ENCODE measurements at places on chromosomes 2 and 18. TPM values are rescaled to one million over a fixed set of nuclear protein-coding genes. Genes with fewer than 3 reads are reported as not detected.
A peak's percentile ranks its signal among the peaks of the same experiment; 100 is the strongest.

DNA sequence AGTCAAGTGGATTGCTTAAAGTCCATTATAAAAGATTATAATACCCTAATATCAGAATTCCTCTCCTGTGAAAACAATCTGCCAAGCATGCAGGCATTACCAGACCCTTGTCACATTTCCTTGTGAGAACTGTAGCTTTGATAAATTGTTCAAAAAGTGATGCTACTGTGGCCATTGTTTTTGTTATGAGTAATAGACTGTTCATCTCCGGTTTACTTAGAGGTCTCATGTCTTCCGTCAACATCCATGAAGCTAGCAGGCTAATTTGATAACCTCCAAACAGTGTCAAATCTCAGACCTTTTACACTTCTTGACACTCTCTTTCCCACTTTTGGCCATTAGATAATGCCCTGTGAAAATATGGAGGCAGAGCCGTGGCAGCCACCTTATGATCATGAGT, 342.7 kb downstream of the CPS1 start:
- peak; percentile 43 for DNase-seq

DNA sequence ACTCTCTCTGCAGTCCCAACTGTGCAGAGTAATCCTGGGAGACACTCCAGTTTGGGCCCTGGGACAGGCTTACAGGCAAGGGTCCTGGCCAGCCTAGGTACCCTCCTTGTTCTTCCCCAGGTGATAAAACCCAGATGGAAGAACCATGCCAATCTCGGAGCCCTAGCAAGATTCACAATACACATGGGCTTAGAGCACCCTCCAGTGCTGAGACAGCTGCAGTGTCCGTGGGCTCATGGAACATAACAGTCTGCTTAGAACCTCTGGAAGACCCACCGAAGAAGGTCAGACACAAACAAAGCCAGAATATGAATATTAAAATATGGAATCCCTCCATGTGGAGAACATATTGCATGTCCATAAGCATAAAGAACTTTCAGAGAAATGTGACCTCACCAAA, 568.1 kb downstream of the KCNJ3 start:
- no peak for DNase-seq

- DNase-seq, result peak; percentile 20
Observed at GRCh38 chr2:186717320-186718007, 23.6 kb downstream of the FAM171B start.

DNA sequence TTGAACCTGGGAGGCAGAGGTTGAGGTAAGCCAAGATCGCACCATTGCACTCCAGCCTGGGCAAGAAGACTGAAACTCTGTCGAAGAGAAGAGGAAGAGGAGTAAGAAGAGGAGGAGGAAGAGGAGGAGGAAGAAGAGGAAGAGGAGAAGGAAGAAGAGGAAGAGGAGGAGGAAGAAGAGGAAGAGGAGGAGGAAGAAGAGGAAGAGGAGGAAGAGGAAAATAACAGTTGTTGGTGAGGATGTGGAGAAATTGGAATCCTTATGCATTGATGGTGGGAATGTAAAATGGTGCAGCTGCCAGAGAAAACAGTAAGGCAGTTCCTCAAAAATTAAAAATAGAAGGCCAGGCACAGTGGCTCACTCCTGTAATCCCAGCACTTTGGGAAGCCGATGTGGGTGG, 8.5 kb upstream of the NCL start:
- no peak for DNase-seq

DNA sequence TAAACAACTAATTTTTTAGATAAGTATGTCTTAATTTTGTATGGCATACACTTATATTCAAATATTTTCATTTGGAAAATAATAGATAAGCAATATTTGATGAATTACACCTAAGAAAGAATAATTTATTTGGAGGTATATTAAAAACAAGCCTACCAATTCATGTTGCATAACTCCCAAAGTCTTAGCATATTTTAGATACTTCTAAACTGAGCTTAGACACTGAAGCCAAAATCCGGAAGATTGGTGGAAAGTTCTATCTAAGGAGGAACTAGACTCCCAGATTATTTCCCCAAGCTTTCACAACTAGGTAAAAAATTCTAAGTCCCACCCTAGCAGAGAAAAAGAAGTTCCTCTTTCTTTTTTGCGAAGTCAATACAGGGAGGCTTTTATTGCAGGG, 221.0 kb upstream of the MMADHC start:
- peak; percentile 32 for DNase-seq

DNA sequence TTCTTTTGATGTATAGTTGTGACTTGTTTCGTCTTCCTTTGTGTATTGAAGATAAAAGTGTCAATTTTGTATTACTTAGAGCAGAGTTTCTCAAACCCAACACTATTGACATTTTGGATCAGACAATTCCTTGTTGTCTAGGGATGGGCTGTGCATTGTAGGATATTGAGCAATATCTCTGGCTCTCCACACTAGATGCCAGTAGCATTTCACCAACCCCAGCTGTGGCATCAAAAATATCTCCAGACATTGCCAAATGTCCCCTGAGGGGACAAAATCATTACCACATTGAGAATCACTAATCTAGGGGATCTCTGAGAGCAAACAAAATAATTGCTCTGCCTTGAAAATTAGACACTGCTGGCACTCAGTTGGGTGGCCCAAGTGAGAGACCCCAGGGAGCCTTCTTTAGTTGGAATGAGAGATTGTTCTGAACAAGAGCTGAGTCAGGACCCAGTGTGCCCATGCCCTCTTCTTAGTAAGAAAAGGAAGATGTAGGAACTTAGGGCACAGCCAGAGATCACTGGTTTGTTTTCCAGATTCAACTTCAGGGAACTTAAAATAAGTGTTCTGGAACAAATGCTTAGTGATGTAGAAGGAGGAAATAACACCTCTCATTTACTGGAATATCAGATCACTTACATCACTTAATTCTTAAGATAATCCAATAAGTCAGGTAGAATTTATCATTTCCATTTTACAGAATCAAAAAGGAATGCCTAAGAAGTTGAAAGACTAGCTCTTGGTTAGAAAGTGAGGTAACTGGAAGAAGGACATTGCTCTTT, 466.6 kb upstream of the TNP1 start:
- peak; percentile 29 for DNase-seq

DNA sequence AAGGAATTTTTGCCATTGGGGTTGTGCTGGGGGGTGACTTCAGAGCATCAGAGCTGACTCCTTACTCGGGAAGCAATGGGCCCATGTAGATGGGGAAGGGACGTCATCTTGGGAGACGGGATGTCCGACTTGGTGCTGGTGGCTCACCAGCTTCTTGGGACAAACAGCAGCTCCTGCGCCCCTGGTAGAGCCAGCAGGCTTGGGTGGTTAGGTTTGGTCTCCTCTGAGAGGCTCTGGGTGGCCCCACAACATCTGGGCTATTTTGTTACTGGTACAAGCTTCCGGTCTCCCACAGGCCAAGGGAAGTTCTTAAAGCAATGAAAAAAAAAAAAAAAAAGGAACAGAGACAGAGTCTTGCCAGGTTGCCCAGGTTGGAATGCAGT, 1.8 kb downstream of the NGEF start:
- no peak for DNase-seq

DNA sequence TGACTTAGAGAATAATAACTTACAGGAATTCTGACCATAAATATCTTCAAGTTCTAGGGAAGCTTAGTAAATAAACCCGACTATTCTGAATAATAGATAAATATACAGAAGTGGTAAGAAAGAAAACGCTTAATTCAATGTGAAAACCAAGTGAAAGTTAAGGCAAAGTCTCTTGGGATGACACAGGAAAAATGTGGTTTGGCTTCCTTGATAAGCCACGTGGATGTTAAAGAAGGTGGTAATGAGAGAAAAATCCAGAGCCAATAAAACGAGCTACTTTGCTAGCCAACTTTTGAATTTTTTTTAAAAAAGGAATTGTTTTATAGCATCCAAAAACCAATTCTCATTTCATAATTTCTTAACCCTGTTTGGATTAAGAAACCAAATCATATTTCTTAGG, 166.2 kb upstream of the VRK2 start:
- no peak for DNase-seq

DNA sequence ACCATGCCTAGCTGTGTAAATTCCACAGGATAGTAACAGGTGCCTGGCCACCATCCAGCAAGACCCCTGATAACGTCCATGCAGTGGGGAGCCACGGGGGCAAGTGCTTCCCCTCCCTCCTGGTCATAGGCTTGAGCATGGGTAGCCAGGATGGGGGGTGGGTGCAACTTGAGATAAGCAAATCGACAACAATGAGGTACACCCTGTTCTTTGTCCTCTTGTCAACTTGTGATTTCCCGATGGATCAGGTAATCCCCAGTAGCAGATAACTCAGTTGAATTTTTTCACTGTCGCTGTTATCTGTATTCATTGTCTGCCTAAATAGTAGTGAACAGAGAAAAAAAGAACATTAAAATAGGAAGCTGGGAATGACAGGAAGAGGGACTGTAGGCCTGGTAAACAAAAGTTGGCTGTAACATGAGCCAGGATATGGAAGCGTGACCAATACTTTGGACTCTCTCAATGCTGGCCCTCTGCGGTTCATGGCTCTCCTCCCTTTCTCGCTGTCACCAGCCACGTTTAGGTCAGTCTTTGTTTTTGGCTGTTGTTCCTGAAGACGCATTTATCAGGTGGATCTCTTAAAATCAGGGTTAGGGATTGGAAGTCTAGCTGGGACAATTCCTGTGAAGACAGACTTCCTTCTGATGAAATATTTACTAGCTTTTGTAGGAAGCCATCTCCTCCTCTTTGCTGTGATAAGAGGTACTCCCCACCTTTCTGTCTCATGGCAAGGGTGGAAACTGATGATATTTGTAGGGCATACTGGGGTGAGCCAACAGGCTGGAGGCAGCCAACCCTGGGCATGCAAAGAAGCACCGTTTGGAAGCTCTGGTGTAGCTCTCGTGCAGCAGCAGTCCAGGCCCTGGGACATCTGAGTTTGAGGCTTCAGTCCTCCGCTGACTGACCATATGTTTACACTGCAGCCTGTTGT, 42.4 kb downstream of the TCF7L1 start:
- peak; percentile 54 for DNase-seq

DNA sequence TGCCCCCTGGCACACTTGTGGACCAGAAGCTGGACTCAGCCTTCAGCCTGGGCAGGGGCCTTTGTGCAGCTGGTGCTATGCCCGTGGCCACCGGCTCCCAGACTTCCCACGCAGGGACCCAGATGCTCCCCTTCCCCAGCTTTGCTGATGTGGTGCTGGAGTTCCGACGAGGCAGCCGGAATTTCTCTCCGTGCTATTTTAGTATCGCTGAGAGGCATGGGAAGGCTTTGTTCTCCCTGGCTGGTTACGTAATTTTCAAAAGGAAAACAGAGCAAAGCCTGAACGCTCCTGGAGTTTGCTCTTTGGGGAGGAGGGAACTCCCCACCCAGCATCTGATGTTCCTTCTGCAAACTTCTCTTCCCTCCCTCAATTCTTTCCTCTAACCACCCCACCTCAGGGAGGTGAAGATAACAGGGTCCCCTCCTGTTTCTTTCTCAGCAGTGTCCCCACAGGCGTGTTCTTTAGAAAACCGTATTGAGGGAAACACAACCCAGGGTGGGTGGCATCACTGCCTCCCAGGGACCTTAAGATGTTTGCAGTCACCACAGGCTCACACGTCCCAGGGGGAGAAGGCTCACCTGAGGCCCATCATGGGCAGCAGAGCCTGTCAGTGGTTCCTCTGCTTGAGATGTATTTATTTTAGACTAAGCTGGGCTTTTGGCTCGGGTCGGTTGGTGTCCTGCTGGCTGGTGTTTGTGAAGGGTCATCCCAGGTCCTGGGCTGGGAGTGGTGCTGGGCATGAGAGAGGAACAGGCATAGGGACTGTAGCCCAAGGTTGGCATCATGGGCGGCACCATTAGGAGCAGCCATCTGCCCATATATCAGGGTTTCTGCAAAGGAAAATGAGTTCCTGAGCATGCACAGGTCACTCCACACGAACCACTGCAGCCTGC, 95.0 kb downstream of the MAPK4 start:
- no peak for DNase-seq

DNA sequence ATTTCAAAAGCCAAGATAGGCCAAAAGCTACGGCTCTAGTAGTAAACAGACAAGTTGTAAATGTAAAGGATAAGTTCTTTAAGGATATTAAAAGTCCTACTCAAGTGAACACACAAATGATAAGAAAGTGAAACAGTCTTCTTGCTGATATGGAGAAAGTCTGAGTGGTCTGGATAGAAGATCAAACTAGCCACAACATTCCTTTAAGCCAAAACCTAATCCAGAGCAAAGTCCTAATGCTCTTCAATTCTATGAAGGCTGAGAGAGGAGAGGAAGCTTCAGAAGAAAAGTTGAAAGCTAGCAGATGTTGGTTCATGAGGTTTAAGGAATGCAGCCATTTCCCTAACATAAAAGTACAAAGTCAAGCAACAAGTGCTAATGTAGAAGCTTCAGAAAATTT, 111.7 kb upstream of the ZEB2 start:
- DNase-seq, result no peak

DNA sequence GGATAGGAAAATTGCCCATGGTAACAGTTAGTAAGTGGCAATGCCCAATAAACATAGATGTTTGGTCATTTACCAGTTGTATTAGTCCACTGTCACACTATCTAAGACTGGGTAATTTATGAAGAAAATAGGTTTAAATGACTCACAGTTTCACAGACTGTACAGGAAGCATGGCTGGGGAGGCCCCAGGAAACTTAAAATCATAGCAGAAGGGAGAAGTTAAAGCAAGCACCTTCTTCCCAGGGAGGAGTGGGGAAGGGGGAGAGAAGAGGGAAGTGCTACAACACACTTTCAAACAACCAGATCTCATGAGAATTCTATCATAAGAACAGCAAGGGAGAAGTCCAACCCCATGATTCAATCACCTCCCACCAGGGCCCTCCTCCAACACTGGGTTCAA, 23.4 kb downstream of the NR4A2 start:
- DNase-seq, result no peak

- DNase-seq, result peak; percentile 6
Observed at GRCh38 chr18:28767727-28768211, 590.8 kb upstream of the CDH2 start.

DNA sequence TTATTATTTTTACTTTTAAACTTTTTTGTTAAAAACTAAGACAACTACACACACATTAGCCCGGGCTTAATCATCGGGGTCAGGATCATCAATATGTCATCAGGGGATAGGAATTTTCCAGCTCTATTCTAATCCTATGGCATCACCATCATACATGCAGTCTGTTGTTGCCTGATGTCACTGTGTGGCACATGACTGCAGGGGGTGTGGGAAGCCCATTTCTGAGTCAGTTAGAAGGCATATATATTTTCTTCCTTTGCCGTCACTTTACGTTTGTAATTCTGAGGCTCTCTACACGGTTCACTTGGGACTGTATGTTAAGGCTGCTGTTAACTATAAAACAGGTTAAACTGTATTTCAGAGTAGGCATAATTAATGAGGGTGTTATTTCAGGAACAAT, 144.4 kb upstream of the ITGA6 start:
- DNase-seq, result peak; percentile 93

- DNase-seq, result peak; percentile 63
Observed at GRCh38 chr2:20650877-20651730, at the start of gene HS1BP3. TSS of gene HS1BP3 (minus strand) at chr2:20651098. CDS start at chr2:20651063, 35 bp downstream.

The ADRA2B gene
- not detected for total RNA-seq

The CNGA3 gene
- total RNA-seq, result under 0.01 TPM

The ANKRD36 gene
- total RNA-seq, result 25.2 TPM

The FIGN gene
- total RNA-seq, result 1.5 TPM

The CENPA gene
- total RNA-seq, result 1.8 TPM

Measured in fibroblast of lung (primary cell).